ENCODE measurements at places on chromosomes 3 and 15.

GRCh38 chr3:197335428-197336132 is 37.2 kb upstream of the DLG1 start:
- no peak for DNase-seq

DNA sequence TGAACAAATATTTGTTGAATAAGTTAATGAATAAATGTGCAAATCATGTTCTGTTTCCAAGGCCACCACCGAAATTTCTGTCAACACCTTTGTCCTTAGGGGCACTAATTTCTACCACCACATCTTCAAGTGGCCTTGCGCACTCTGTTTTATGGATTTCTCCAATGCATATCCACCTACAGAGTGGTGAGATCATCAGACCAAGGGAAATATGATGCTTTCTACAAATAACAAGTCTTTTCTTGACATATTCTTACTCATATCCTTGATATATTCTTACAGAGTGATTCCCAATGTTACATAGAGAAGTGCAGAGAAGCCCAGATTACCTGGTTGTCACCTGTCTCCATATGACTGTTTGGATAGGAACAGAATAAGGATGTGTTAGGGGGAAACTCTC is 36.1 kb upstream of the TMCO5A start:
- DNase-seq, result no peak

DNA sequence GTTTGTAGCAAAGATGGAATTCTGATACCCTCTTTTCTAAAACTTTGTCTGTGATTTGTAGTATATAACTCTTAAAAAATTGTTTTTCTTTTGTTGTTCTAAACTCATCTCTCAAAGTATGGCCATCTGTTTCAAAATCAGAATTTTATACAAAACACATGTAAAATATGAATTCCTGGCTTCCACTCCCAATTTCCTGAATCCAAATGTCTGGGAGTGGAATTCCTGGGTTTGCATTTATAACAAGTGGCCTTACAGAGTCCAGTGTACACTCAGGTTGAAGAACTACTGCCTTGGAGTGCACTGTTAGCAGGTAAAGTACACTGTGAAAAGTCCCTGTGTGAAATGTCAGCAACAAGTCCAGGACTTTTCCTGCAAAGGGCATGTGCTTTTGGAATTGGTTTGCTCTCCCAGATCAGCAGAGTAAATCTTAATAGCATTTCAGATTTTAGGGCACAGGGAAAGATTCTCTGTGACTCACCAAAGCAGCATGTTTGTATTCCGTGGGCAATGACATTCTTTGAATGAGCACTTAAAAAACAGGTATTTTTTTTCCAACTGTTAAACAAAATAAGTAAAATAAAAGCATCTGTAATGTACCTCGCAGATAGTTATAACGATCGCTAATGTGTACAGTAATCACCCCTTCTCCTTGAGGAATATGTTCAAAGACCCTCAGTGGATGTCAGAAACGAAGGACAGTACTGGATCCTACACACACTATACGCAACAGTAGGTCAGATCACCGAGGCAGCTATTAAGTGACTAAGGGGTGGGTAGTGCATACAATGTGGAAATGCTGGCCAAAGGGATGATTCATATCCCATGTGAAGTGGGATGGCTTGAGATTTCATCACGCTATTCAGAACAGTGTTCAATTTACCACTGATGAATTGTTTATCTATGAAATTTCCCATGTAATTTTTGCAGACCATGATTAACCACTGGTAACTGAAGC is 2.0 kb upstream of the CLDN16 start:
- DNase-seq, result no peak

DNA sequence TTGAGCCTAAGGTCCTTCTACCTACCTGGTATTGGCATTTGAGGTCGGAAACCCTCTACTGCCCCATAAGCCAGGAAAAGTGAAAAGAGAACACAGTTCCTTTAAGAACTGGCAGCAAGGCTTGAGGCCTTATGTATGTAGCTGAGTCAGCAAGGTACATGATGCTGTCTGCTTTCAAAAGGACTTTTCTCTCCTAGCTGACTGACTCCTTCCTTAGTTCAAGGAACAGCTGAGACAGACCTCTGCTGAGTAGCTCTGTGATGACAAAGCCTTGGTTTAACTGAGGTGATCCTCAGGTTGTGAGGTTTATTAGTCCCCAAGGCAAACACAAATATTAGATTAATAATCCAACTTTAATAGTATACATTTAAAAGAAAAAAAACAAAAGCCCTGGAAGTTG is 45.8 kb downstream of the ADPGK start:
- no peak for DNase-seq

DNA sequence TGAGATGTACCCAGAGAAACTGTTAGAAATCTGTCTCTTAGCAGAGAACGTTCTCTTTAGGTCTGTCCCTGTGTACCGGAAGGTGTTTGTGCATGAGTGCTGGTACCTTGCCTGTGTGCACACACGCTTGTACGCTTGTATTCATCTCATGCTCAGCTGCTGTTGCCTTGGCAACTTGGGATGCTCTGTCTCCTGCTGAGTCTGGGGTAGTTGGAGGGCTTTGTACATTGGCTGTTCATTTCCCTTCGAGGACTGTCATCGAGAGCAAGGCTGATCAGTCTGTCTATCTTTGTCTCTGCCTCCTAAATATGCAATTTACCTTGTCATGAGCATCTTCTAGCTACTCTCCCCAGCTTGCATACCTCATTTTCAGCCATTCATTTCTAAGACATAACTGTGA is 147.2 kb downstream of the SLCO3A1 start:
- no peak for DNase-seq

DNA sequence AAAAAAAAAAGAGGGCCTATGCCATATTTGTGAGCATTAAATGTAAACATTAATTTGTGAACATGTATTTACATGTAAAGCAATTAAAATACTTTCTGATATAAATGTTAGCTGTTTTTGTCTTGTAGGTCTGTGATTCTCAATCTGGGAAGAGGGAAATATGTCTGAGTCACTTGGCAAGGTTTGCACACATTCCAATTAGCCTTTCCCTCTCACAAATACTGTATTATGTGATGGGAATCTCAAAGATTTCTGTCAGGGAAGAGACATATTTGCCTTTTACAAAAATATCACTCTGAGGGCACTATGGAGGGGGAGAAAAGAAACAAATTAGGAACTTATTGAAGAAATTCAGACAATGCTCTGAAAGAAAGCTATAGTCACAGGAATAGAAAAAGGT is 483.6 kb downstream of the GBE1 start:
- DNase-seq, result no peak

DNA sequence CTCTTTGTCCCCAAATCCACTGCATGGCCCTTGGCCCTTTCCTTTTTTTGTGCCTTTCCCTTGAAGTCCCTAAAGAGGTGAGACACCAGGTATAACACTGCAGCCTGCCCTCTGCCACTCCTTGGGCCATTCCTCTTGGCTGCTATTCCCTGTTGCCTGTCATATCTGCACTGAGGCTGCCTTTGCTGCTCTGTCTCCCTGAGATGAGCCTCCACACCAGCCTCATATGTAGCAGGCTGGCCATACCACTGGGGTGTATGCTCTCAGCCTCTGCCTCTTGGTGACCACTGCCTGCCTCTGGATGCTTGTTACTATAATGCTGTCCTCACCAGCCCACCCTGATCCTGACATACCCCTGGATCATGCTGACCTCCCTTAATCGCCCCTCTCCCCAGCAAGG is 252.0 kb downstream of the CLSTN2 start:
- DNase-seq, result no peak

DNA sequence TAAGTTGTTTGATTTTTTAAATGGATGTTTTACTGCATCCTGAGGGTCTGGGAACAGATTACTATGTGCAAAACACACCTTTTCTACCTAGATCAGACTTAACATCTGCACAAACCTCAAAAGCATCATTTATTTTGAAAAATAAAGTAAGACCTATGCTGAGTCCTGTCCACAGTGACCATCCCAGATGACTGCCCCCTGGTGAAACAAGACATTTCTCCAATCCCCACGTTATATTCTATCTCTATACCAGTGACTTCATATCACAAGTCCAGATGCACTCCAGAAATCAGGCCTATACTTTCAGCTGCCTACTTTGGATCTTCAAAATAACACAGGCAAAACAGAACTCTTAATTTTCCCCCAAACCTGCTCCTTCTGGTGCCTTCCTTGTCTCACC is 143.2 kb downstream of the P2RY1 start:
- no peak for DNase-seq

DNA sequence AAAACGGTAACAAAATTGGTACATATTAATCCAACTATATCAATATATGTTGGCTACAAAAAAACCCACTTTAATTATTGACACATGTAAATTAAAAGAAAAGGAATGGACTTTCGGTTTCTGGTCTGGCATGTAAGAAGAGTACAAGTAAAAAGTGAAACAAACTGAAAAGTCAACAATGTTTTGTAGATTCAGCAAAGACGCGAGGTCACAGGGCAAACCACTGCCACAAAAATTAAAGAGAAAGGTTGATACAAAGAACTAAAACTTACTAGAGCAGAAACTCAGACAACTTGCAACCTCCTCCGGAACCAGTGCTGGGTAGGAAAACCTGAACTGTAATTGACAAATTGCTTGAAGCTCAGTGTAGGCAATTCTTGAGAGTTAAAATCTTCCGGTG is 110.6 kb upstream of the ARPP21 start:
- no peak for DNase-seq

GRCh38 chr15:29086891-29087290 is 182.7 kb downstream of the NSMCE3 start:
- DNase-seq, result no peak

DNA sequence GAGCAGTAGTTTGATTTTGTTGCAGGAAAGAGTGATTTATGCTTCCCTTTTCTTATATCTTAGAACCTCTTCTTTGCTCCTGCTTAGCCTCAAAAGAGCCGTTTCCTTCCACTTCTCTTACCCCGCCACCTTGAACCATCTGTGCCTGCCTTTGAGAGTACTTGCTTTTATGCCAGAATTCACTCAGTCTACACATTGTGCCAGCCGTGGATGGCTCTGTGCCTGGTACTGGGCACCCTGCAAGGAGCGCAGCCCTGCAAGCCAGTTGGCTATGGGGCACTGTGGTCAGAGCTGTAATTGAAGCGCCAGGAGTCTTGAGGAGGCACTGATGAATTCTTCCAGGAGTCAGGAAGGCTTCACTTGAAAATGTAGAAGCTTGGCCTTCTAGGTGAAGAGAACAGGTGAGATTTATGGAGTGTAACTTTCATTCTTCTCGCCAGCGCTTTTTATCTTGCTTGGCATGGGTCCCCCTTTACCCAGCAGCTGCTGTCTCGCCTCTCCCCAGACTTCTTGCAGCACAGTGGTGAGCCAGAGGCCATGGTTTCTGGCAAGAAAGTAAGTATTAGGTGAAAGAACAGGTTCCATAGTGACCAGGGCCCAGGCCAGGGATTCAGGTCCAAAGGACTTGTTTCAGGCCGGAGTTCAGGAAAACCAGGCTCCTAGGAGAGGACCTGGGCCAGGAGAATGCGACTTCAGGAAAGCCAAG is 4.9 kb downstream of the TMED3 start:
- DNase-seq, result no peak

DNA sequence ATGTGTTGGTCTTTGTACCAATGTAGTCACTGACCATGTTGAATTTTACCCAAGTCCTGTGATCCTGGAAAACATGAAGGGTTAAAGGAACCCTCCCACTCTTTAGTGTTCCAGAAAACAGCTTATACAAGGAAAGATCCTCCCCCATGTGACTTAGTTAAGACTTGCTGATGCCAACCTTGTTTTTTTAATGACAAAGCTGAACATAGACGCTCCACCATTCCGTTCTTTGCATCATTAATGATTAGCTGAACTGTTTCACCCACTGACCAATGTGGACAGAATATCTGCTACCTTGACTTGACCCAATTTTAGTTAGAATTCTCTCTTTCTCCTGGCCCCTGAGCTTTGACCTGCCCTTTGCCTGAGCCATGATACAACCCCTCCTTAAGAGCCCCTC is 3.5 kb upstream of the WDR72 start:
- DNase-seq, result no peak

- no peak for DNase-seq
These were observed 36.6 kb upstream of the ARID3B start for GRCh38 chr15:74504418-74504817.

DNA sequence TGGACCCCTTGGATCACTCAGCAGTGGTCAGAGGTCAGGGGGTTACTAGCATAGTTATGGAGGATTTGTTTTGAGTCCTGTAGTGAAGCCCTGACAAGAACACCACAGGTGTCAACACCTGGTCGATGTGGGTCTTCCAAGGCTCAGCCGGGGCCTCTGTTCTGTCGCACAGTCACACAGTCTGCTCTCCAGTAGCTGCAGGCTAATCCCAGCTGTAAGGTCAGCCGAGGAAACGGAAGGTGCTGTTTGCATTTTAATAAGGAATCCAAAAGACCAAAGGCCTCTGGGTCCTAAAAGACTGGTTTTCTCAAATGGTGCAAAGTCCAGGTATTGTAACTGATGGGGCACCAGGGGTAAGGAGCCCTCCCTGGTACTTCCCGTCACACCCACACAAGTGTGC is 71.7 kb downstream of the RPLP1 start:
- DNase-seq, result no peak

DNA sequence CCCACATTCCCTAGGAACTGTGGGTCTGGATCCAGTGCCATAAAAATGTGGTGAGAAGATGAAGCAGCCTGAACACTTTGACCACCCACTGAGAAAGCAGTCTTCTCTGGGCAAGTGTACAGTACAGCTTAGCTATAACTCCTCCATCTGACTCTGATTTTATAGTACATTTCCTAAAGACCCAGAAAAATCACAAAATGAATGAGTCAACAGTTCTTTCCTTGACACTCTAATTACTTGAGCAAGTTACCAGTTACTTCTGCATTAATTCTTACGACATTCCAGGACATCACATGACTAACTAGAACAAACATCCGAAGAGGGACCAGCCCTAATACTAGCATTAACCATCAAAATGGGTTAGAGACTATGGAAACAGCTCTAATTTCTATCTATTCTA is 148.1 kb upstream of the PEX5L start:
- DNase-seq, result no peak

GRCh38 chr15:42820811-42821210 is 83.9 kb upstream of the CDAN1 start:
- DNase-seq, result no peak

- no peak for DNase-seq
These were observed 25.6 kb upstream of the MUC13 start for GRCh38 chr3:124960105-124960504.

DNA sequence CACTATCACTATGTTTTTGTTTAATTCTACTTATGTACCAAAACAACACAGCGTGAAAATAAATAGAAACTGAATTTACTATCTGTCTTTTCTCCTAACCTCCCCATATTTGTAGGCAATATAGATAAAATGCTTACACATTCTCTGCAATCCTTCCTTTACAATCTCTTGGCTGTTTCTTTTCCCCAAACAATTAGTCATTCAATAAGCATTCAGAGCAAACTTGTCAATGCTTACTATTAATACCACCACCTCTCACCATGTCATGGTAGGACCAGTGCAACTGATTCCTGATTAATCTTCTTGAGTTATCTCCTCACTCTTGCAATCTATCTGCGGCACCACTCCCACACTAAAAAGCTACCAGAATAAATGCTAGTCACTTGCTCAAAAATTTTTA is 74.0 kb upstream of the TTBK2 start:
- DNase-seq, result no peak

DNA sequence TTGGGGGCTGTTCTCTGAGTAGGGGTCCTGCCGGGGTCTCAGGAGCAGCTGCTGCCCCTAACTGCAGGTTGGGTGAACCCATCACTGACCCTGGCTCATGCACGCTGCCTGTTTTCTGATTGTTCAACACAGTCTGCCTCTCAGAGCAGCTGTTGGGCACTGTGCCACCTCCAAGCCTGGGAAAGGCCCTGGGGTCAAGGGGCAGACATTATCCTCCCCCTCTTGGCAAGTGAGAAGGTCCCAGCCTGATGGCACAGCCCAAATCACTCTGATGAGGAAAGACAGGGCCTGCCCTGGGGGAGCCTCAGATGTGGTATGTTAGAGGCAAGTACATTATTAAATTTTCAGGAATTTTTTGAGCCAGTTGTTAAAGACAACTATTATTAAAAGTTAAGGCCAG is 14.1 kb upstream of the GNAT1 start:
- no peak for DNase-seq

All from stimulated activated naive CD8-positive, alpha-beta T cell treated with anti-CD3 and anti-CD28 coated beads, Interleukin-15, amount 100 ng/mL, for 72 hours (primary cell).